ENCODE measurements at places on chromosomes 3 and 15. TPM values are rescaled to one million over a fixed set of nuclear protein-coding genes. Genes with fewer than 3 reads are reported as not detected.

Gene CCDC54
- total RNA-seq: not detected

Gene BFSP2
- not detected for total RNA-seq

Gene MLH1
- 65.7 TPM for total RNA-seq

Gene RTP1
- total RNA-seq: not detected

Gene LMCD1
- total RNA-seq: 41.8 TPM

Gene TGM4
- total RNA-seq: not detected

Gene MITF
- total RNA-seq: 30.1 TPM

Gene ANKRD63
- total RNA-seq: not detected

Gene DUOXA2
- not detected for total RNA-seq

Gene RETNLB
- total RNA-seq: not detected

Gene CCR8
- not detected for total RNA-seq

Data from smooth muscle cell of trachea (primary cell).